ENCODE measurements at places on chromosomes 1 and 21.

DNA sequence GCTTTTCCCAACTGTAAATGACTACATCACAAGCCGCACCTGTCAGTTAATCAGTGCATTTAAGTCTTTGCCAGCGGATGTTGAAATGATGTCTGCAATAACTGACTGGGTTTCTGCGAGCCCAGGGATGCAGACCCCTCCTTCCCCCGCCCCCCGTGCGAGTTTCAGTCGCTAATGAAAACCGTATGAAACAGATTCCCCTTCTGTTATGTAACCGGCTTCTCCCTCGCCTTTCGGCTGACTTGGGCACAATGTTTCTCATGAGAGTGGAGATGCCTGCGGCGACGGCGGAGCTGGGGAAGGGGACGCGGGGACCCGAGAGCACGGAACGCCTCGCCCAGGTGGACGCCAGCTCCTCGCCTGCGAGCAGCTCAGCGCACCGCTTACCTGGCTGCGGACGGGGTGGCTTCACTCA, 753 bp downstream of the KCNJ6 start:
- no peak for DNase-seq

DNA sequence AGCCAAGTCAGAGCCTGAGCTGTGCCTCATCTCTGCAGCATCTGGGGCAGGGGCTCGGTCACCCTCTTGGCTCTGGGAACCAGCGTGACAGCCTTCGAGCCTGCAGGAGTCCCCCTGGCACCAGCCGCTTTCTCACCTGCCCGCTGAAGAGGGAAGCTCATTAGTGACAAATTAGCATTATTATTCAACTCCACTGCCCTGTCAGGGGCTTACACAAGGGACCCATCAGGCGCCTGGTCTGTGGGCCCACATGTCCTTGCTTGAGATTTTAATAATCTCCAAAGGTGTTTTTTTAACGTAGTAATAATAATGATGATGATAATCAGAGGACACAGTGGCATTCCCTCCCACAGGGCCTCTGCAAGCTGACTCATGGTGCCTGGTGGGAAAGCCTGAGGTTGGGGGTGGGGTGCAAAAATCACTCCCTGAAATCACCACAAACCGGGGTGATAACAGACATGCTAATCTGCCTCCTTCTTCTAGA, 98.1 kb upstream of the IGSF21 start:
- DNase-seq: no peak

DNA sequence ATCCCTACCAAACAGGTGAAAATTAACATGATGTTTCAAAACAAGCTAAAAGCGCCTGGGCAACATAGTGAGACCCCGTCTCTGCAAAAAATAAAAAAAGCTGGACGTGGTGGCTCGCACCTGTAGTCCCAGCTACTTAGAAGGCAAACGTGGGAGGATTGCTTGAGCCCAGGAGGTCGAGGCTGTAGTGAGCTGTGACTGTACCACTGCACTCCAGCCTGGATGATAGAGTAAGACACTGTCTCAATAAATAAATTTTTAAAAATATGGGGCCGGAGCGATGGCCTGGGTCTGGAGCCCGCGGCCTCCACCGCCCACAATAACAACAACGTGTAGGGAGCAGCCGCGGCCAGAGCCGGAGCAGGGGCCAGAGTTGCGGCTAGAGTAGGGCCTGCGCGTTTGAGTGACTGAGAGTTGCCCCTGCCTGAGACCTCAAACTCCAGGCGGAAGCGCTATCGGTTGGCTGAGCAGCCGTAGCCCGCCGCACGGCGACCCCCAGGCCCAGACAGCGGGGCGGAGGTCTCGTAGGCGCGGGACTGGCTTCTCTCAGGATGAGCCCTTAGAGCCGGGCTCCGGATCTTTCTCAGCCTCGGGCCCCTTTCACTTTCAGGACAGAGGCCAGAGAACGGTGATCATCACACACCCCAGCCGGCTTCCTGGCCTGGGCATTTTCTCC, 41.4 kb downstream of the ZMYM1 start:
- DNase-seq: no peak

DNA sequence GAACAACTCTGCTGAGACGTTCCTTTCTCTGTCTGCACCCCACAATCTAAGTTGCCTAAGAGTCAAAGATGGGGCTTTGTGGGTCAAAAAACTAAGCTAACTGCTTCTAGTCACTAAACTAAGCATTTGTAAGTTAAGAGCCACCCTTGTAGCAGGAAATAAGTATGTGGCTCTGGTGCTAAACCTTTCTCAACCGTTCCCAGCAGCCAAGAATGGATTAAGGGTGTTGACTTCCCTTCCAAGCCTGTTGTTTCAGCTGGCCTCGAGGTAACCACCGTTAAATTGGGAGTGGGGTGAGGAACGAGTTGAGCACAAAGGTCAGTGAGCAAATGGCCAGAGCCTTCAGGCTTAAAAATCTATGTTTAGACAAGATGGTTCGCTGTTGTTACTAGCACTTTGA, 169.1 kb downstream of the TRIM33 start:
- DNase-seq: no peak

DNA sequence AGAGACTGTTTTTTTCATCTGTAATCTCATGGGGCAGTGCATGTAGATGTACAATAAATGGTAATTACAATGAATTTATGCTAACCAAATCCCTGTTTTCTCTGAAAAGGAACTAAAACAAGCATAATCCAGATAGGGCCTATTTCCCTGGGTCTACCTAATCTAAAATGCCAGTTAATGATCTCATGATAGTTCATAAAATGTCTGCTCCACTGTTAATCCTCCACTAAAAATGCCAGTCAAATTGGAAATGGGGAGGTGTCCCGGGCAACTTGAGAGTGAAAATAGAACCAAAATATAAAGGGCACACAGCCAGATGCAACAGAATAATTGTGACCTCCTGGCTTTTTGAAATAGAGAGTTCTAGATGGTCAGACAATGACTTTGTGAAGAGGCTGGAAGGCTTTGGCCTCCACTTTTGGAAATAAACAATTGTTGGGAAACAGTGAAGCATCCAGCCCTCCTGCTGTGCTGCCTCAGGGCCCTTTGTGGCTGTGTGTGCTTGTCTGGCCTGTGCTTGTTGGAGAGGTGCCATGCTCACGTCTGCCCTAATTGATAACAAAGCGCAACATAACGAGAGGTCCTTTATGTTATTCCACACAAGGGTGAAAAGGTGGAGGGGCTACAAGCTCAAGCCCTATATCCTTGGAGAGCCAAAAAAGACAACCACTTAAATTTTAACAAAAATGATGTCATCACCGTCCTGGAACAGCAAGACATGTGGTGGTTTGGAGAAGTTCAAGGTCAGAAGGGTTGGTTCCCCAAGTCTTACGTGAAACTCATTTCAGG, 97.7 kb downstream of the ATP5PO start:
- DNase-seq: no peak

- DNase-seq: no peak
Observed at GRCh38 chr1:217272385-217272784, 358.5 kb downstream of the GPATCH2 start.

DNA sequence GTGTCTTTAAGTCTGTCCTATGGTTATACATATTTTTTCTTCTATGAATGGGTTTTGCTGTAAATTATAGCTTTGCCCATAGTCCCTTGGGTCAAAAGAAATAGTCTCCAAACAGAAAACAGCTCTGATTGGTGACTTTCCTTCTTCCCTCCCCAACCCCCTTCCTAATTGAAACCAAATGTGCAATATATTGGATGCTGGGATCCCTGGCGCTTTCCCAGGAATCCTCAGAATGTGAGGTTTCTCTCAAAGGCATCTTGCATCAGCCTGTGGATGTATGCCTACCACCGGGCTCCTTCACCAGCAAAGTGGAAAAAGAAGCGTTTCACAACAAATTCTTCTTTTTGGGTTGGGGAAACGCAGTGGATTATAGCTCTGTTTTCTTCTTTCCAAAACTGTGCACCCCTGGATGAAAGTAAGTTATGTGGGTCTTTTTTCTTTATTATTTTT, at the start of gene DDR2:
TSS of gene DDR2 (plus strand) at position 248 of the 450 bp plus-strand sequence. CDS start 86,600 bp downstream, outside the sequence.
- no peak for DNase-seq

GRCh38 chr1:150576367-150576711, 3.1 kb downstream of the MCL1 start:
- DNase-seq: no peak

GRCh38 chr1:248847181-248847955, 9.3 kb downstream of the ZNF672 start:
- no peak for DNase-seq

DNA sequence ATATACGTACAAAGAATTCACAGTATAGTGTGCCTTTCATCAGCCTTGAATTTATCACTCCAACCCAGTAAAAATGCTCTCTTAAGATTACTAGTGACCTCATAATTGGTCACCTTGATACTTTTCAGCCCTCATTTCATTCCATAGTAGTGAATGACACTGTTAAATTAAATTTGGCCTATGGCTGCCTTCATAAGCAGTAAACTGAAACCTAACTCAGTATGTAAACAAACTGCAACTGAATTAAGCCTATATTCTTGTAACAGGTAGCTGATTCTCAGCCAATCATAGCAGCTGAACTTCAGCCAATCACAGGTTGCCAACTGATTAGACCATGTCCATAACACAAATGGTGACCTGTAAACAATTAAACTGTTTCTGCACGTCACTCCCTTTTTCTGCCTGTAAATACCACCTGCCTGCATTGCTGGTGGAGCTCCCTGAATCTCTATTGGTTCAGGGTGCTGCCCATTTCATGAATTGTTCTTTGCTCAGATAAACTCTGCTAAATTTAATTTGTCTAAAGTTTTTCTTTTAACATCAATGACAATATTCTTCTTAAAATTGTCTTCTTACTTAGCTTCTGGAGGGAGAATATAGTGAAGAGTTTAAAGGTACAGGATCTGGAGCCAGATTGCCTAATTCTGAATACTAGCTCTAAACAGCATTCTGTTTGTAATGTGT, 24.0 kb upstream of the CAMSAP2 start:
- DNase-seq: no peak

DNA sequence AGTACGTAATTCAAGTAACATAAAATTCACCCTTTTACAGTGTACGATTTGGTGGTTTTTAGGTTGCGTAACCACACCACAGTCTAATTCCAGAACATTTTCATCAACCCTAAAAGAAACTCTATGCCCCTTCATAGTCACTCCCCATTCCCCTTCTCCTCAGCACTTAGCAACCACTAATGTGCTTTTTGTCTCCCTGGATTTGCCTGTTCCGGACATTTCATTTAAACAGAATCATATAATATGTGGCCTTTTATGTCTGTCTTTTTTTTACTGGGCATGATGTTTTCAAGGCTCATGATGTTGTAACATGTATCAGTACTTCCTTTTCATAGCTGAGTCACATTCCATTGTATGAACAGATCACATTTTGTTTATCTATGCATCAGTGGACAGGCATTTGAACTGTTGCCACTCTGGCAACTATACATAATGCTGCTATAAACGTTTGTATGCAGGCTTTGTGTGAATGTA, 20.8 kb downstream of the OBSCN start:
- no peak for DNase-seq

DNA sequence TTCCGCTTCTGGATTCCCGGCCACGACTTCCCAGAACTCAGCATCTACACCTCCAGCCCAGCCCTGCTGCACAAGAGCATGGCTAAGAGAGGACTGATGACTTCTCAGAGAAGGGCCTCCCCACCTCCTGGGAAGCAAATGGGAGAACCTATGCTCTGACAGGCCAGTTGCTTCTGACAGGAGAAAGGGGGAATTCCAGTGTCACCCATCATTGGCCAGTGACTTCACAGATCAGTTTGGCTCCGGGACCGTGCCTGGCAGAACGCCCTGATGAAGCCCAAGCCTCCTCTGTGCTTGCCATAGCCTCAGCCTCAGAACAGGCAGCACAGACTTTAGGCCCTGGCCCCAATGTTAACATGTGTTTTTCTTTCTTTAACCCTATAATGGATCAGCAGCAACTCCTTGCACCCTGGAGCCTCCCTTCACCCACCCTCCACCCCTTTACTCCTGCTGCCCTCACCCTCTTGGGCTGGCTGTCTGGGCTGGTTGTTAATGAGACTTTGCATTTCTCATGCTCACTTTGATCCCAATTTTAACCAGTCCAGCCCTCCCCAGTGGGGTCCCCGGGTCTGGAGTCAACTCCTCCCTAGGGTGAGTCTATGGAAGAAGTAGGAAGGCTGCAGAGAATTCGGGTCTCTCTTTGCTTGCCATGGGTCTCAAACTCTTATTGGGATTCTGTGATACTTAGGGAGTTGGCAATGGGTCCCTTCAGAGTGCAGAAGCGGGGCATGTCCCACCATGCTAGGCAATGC, 42.7 kb upstream of the SLC30A1 start:
- DNase-seq: no peak

DNA sequence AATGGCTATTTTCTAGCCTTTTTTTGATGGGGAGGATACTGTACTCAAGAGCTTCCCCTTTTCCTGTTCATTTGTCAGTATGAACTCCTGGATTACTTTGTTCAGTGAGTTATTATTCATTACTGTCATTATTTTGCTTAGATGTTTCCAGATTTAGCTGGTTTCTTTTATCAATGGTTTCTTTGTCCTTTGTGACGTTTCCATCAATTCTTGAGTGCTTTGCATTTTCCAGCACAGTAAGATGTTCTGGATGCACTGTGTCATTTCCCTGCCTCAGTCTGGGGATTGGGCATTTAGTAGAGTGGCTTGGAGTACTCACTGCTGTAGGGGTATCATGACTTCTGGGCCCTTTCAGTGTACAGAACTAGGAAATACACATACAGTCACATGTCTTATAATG, 34.2 kb downstream of the MRPS6 start:
- no peak for DNase-seq

GRCh38 chr1:115426231-115426771, 88.3 kb upstream of the NGF start:
- DNase-seq: no peak

GRCh38 chr1:53902235-53903138, 8.5 kb downstream of the DIO1 start:
- no peak for DNase-seq

GRCh38 chr1:156838972-156839371, 19.9 kb downstream of the INSRR start:
- DNase-seq: no peak

DNA sequence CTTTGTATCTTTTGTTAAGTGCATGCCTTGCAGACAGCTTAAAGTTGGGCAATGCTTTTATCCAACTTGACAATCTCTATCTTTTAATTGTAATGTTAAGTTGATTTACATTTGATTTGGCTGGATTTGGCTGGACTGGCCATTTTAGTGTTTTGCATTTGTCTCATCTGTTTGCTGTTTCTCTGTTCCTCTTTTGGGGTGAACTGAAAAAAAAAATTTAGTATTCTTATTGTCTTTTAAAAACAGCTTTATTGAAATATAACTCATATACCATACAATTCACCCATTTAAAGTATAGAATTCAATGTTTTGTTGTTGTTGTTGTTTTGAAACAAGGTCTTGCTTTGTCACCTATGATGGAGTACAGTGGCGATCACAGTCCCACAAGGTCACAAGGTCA, 34.4 kb downstream of the DIPK1A start:
- DNase-seq: no peak

DNA sequence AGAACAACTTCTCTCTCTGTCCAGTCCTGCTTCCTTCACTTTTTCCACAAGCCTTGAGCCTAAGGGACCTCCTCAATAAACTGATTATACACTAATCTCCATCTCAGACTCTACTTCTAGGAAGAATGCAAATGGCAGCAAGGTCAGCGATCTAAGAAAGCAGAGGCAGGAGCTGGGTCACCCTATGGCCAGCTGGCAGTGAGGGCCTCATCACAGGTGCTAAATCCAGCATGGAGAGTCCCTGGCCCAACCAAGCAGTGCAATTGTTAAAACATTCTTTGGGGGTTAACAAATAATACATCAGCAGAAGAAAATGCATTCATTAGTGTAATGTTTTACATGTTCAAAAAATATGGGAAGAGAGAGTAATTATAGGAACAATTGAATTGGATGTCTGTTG, 416.0 kb downstream of the SIPA1L2 start:
- no peak for DNase-seq

GRCh38 chr1:117368116-117369108, 1.2 kb downstream of the MAN1A2 start:
- no peak for DNase-seq

GRCh38 chr1:157487096-157487495, 65.2 kb downstream of the FCRL5 start:
- DNase-seq: no peak
